ENCODE measurements at places on chromosomes 7 and 10.

DNA sequence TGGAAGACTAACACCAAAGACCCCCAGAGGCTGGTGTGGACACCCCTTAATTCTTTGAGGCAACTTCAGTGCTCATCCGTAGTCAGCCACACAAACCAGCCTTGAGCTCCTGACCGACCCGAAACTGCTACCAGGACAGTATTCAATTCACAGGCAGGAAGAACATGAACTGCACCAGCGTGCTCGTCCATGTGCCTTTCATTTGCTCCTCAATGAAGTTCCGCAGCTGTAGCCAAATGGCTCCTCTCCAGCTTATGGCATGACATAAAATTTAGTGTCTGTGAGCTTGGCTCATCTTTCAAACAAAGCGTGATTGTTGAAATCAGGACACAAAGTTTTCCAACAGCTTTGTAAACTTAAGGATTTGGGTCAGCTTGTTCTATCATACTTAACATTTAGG lies 144.1 kb upstream of the FAM171A1 start:
- DNase-seq = no peak

DNA sequence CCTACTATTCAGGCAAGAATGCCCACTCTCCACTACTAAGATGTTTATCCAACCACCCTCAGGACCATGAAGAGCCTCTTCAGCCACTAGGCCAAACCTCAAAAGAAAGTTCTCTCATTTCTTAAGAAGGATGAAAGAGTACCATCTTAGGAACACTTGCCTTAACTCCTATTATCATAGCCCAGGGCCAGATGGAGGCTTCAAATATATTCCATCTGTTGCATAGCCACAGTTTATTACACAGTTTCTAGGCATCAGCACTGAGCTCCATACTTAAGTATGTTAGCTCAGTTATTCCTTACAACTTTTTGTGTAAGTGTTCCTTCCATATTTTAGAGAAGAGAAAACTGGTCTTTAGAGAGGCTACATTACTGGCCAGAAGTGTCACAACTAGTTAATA lies 37.4 kb upstream of the YAE1 start:
- no peak for DNase-seq

- DNase-seq = peak; percentile 33
Observed at GRCh38 chr10:16520900-16521299, 779 bp downstream of the C1QL3 start.

DNA sequence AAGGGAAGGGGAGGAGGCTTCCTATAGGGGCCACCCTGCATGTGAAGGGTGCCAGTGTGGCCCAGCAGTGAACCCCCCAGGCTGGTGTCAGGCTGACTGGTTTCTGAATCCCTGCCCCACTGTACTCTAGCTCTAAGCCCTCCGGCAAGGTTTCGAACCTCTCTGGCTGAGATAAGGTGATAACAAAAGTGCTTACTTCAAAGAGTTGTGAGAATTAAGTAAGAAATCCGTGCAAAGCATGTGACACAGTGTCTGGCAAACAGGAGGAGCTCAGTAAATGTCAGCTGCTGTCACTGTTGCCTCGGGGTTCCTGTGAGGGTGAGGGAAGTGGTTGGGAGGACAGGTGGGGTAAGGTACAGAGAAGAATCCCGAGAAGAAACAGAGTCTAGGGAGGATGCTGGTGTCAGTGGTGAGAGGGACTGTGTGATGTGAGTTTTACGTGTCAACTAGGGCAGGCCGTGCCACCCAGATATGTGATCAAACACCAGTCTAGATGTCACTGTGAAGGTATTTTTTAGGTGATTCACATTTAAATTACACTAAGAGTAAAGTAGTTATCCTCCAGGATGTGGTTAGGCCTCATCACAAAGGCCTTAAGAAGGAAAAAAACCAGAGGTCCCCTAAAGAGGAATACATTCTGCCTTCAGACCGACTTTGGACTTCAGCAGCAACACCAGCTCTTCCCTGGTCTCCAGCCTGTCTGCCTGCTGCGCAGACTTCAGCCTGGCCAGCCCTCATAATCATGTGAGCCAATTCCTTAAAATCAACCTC lies 64.4 kb downstream of the BPGM start:
- no peak for DNase-seq

DNA sequence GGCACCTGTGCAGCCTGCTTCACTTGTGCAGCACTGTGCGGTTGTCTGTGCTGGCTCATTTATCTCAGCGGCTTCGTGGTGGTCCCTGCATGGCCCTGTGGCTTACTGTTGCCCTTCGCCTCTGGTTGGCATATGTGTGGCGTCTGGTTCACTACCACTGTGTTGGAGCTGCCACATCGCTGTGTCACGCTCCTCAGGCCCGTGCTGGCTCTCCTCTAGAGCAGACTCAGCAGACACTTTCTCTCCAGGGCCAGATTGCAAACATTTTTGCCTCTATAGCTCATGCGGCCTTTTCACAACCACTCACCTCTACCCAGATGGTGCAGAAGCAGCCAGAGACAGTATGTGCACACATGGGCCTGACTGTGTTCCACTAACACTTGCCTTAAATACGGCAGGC lies 37.9 kb downstream of the PPP2R2D start:
- no peak for DNase-seq

DNA sequence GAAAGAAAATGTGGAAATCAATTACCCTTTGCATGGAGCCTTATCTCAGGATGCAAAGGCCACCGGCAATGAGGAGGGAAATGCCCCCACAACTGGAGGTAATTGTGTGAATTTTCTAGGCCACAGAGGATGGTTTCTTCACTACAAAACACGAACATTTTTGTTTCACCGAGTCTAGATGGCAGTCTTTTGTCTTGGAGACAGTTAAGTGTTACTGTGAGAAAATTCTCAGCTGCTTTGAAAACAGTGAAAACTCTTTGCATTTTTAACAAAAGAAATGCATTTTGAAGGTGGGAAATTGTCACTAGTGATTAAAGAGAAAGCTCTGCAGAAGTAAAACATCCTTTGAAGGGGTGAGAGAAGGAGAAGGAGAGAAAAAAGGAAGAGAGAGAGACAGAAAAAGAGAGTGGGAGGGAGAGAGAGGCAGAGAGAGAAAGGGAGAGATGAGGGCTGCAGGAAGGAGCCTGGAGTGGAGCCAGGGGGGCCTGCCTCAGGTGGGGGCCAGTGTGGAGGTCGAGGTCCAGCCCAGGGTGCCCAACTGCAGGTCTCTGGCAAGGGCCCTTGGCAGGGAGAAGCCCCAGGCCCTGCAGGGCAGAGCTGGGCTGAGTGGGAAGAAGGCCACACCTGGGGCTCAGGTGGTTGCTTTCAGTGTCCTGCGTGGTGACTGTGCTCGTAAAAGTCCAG lies 261.4 kb downstream of the ADARB2 start:
- no peak for DNase-seq

DNA sequence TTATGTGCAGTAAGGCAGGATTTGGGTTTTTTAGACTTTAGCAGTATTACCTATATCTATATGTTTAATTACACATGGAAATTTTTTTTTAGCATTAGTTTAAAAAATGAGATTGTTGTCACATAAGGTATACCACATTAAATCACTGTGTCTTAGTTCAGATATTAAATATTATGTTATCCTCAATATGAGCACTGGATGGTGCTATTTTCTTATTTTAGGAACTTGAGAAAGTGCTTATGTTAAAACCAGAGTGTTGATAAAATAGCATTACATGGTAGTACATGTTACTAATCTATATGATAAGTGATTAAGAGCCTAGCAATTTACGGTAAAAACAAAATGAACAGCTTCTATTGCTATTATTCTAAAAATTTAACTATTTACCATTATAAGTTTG lies 28.8 kb downstream of the MIOS start:
- DNase-seq = peak; percentile 52

GRCh38 chr7:1024331-1024841 lies 20.0 kb upstream of the GPR146 start:
- peak; percentile 3 for DNase-seq

GRCh38 chr10:60147025-60147424 lies 240.7 kb upstream of the CCDC6 start:
- no peak for DNase-seq

DNA sequence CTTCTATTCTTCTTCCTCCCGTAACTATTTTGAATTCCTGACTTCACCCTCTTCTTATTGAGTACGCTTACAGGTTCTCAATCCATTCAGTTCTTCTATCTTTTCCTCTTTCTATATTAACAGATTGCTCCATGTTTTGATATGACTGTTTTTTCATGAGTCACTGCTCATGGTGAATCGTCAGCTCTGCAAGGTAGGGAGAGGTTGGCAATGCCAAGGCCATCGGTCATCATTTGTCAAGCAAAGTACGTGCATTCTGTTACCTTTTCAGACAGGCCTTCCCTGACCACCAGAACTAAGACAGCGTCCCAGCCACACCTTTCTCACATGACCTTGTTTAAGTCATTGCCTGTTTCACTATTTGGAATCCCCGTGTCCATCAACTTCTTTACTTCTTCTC lies 1001.9 kb upstream of the SORCS1 start:
- DNase-seq = no peak

GRCh38 chr7:468681-469562 lies 50.7 kb downstream of the PDGFA start:
- no peak for DNase-seq

DNA sequence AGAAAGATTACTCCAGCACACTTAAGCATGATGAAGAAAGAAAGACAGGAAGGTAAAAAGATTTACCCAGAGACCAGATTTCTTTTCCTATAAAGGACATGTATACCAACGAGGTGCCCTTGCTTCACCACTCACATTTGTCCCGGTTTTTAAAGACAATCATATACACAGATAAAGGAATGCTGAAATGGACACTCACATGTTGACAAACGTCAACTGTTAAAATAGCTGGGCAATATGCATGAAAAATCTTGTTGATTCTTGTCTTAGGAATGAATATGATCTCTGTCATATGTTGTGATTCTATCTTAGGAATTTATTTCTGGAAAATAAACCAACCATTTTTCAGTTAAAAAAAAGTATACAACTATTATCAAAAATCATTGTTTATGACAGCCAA lies 158.2 kb downstream of the SRPK2 start:
- no peak for DNase-seq

GRCh38 chr7:5629941-5630340 lies 151.5 kb downstream of the RNF216 start:
- no peak for DNase-seq

DNA sequence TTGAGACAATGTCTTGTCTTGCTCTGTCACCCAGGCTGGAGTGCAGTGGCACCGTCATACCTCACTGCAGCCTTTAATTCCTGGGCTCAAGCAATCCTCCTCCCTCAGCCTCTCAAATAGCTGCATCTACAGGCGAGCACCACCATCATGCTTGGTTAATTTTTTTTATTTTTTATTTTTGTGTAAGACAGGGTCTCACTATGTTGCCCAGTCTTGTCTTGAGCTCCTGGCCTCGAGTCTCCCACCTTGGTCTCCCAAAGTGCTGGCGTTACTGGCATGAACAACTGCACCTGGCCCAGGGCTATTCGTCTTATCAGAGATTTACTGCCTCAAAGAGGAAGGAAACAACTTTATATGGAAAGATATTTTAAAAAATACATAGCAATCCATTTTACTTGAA lies 102.8 kb upstream of the NUPR2 start:
- no peak for DNase-seq

DNA sequence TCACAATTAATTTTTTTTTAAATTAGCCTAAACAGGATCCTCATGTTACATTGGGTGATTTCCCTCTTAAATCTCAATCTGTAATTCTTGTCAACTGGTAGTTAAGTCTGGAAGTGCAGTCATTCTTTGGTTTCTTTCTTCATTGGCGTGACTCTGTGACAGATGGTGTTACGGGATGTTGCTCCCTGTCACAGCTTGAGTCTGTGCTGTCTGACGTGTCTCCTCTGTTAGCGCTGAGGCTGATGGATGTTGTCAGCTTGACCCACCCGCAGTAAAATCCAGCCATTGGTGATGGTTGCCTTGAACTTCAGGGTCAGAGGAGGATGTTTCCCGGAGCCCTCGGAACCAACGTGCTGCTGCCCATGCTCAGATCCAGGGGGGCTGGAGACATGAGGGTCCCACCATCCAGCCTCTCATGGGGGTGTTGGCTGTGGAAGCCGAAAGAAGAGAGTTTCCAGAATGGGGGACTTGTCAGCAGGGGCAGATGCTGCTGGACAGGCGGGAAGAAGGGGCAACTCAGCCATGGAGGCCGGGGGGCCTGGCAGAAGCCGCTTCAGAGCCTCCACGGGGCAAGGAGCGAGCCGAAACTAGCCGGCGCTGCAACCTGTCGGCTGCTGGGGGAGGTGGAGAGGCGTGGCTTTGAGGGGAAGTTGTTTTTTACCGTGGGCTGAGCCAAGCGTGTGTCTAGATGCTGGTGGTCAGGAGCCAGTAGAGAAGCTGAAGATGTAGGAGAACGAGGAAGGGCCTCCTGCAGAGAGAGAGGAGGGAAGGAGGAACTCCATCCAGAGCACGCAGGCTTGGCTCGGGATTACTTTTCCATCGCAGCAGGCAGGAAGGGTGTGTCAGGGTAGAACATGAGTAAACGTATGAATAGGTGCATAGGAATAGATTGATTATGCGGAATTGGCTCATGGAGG lies 3.5 kb downstream of the SUN1 start:
- DNase-seq = no peak

- no peak for DNase-seq
Observed at GRCh38 chr10:114343623-114344505, 60.4 kb downstream of the AFAP1L2 start.

DNA sequence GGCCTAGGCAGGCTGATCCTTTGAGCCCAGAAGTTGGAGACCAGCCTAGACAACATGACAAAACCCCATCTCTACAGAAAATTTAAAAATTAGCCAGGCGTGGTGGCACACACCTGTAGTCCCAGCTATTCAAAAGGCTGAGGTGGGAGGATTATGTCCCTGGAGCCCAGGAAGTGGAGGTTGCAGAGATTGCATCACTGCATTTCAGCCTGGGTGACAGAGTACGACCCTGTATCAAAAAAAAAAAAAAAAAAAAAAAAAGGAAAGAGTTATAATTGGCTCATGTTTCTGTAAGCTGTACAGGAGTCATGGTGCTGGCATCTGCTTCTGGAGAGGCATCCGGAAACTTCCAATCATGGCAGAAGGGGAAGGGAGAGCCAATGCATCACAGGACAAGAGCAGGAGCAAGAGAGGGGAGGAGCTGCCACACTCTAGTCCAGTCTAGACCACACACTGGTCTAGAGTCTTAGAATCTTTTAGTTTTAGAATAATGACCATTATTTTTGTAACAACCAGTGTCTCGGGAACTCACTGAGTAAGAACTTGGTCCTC lies 16.8 kb downstream of the DOCK1 start:
- no peak for DNase-seq

- DNase-seq = peak; percentile 73
Observed at GRCh38 chr7:12211711-12212485, 804 bp downstream of the TMEM106B start.

- DNase-seq = no peak
Observed at GRCh38 chr7:128030263-128030653, 979 bp downstream of the LRRC4 start.

GRCh38 chr7:36605261-36606051 lies 118.8 kb downstream of the AOAH start:
- no peak for DNase-seq

GRCh38 chr7:77940647-77941046 lies 142.1 kb downstream of the PHTF2 start:
- peak; percentile 34 for DNase-seq

GRCh38 chr10:24952707-24953645 lies 570 bp upstream of the PRTFDC1 start:
- DNase-seq = peak; percentile 55

GRCh38 chr10:97016728-97017473 lies 168.9 kb downstream of the SLIT1 start:
- DNase-seq = no peak
